Naive thymus-derived CD8-positive, alpha-beta T cell (primary cell): ENCODE measurements at places on chromosomes 7 and 10.

GRCh38 chr10:101136708-101137121, 5.6 kb downstream of the TLX1 start:
- H3K27me3 ChIP-seq = peaks cover 64% of the 10 kb centered on the region
- H3K36me3 ChIP-seq = no peaks in the 10 kb centered on the region
- no peak overlapping the region for H3K27ac ChIP-seq
- peaks cover 70% of the 10 kb centered on the region for H3K4me1 ChIP-seq

DNA sequence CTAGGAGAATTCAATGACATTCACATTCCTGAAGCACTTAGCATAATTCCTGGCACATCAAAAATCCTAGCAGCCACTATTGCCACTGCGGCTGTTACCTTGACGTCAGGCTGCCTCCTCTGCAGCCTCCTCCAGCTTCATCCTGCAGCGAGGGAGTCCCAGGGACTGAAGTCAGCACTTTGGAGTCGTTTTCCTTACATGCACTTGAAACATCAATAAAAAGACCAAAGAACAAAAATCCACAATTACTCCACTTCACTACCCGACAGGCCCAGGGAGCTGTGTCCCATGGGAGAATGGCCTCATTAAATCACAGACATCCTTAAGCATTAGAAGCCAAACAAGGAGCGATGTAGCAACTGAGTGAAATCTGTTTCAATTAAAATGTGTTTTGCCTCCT, 48.6 kb upstream of the NANOS1 start:
- no peaks in the 10 kb centered on the region for H3K4me1 ChIP-seq
- DNase-seq = no peak
- no peak overlapping the region for H3K27ac ChIP-seq
- peaks cover 28% of the 10 kb centered on the region for H3K27me3 ChIP-seq
- no peak overlapping the region for H3K4me3 ChIP-seq

- H3K36me3 ChIP-seq = no peaks in the 10 kb centered on the region
- peaks cover 14% of the 10 kb centered on the region for H3K27me3 ChIP-seq
- DNase-seq = no peak
- H3K4me1 ChIP-seq = peaks cover 7% of the 10 kb centered on the region
Measured at GRCh38 chr7:107998660-107999480, 4.1 kb downstream of the LAMB1 start.

- no peak overlapping the region for H3K27ac ChIP-seq
- no peak for DNase-seq
- H3K27me3 ChIP-seq = no peaks in the 10 kb centered on the region
Measured at GRCh38 chr10:127048630-127049029, 143.4 kb downstream of the DOCK1 start.

- no peaks in the 10 kb centered on the region for H3K36me3 ChIP-seq
- H3K4me3 ChIP-seq = no peak overlapping the region
- no peak overlapping the region for H3K27ac ChIP-seq
- no peak for DNase-seq
Measured at GRCh38 chr7:66088861-66089838, 13.5 kb downstream of the ASL start.

DNA sequence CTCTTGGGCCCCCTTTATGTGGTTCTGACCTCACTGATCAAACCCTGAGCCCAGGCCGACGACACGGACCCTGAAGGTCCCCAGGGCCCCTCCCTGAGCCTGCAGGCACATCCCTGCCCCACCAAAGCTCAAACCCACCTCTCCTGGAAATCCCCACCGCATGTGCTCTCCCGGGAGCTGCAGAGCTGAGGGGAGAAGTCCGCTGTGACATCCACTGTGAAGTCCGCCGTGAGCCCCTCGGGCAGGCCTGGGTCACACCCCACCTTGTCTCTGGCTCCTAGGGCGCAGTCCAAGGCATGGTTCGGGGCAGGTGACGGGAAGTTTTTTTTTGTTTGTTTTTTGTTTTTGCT, 100.2 kb downstream of the MICALL2 start:
- no peak for DNase-seq
- peaks cover 3% of the 10 kb centered on the region for H3K27me3 ChIP-seq
- no peaks in the 10 kb centered on the region for H3K36me3 ChIP-seq
- H3K4me1 ChIP-seq = no peaks in the 10 kb centered on the region

GRCh38 chr7:155917836-155918430, 105.7 kb upstream of the SHH start:
- no peak for DNase-seq
- no peak overlapping the region for H3K27ac ChIP-seq
- H3K4me3 ChIP-seq = no peak overlapping the region
- H3K36me3 ChIP-seq = no peaks in the 10 kb centered on the region
- H3K4me1 ChIP-seq = no peaks in the 10 kb centered on the region

GRCh38 chr10:62005687-62006086, 104.2 kb downstream of the ARID5B start:
- H3K36me3 ChIP-seq = peaks cover 26% of the 10 kb centered on the region
- no peak for DNase-seq

DNA sequence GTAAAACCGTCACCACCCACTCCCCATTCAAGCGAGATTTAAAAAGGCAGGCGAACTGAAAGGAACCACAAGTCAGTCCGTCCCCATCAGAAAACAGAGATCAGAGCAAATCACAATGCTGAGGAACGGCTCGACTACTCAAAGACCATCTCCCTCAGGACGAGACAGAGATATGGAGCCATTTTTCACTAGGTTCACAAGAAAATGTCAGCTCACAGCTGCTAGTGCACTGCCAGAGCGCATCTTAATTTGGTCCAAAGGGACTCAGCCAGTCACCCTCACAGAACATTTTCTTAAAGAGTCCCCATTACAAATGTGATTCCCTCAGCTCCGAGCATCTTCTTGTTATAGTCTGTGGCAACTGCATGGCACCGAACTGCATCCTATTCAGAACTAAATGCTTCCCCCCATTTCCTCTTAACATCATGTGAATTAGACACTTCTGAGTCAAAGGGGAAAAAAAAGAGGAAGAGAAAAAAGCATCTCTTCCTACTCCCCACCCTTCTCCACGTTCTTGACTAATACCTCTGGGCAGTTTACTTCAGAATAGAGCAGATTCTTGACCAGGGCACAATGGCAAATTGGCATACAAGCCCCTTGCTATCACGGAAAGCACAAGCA, 683.9 kb downstream of the MAGI2 start:
- H3K27me3 ChIP-seq = peaks cover 8% of the 10 kb centered on the region
- H3K4me3 ChIP-seq = no peak overlapping the region
- DNase-seq = no peak
- H3K36me3 ChIP-seq = no peaks in the 10 kb centered on the region

DNA sequence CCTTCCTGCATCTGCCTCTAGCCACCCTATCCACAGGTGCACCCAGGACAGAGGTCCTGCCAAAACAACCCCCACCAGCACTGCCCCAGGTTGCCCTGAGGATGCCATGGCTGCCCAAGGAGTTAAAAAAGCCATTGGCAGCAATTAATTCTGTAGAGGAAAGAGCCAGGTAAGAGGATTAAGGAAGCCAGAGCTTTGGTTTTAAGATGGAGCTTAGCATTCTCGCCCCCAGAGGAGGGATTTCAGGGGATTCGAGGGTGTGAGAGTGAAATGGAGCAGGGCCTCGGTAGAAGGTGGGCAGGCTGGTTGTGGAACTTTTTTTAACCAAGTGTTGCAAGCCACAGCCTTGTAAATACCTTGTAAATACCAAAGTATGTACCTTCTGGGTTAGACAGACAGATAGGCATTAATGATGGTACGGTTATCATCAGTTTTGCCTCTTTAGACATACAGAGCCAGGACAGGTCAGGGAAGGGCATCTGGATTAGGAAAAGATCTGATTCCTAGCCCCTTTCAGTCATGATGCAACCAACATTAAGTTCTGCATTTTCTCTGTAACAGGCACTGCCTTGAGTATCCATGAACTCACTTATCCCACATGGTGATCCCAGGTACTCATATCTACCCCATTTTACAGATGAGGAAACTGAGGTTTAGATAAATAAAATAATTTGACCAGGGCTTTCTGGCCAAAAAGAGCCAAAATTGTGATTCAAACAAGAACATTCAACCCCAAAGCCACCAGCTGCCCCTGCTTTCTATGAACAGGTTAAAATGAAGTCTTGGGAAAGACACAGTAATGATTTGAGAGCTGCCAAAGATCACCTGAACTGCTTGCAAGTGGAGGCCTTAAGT, 120.7 kb upstream of the PPIF start:
- no peaks in the 10 kb centered on the region for H3K36me3 ChIP-seq
- H3K27ac ChIP-seq = peak overlapping the region; percentile 17
- no peaks in the 10 kb centered on the region for H3K27me3 ChIP-seq

DNA sequence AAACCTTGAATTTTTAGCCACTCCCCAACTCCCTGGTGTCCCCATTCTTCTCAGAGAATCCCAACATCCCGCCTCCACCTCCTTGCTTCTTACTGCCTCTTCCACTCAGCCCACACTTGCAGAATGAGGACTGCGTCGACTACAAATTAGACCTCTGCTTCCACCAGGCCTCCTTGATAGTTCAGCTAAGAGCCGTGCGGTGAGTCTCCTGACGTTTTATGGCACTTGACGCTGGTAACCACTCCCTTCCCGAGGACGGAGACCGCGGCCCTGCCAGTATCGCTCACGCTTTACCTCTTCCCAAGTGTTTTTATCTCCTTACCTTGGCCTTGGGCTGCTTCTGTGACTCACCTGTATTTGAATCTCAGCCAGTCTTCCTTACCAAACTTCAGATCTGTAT, 31.1 kb downstream of the RBM17 start:
- H3K36me3 ChIP-seq = no peaks in the 10 kb centered on the region
- H3K4me3 ChIP-seq = no peak overlapping the region
- no peaks in the 10 kb centered on the region for H3K4me1 ChIP-seq
- H3K27ac ChIP-seq = peak overlapping the region; percentile 41
- DNase-seq = no peak
- no peaks in the 10 kb centered on the region for H3K27me3 ChIP-seq

DNA sequence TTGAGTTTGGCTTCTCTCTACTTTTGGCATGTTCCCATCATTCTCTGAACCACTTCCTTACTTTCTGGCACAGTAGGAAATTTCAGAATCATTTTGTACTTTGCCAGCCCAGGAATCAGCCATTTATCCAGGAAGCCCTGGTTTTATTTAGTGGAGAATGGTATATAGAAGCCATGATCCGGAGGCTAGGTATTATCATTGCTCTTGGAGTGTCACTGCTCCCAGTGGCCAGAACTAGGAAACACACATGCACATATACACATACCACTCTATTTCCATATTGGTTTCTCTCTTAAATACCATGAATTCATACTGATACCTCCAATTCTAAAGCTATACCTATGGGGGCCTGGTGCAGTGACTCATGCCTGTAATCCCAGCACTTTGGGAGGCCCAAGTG, 36.3 kb downstream of the SUFU start:
- H3K27ac ChIP-seq = no peak overlapping the region
- H3K4me1 ChIP-seq = peaks cover 18% of the 10 kb centered on the region
- no peaks in the 10 kb centered on the region for H3K27me3 ChIP-seq

GRCh38 chr10:102802920-102803534, 34.2 kb downstream of the CYP17A1 start:
- no peaks in the 10 kb centered on the region for H3K27me3 ChIP-seq
- H3K36me3 ChIP-seq = peaks cover 68% of the 10 kb centered on the region
- peak overlapping the region; percentile 46 for H3K27ac ChIP-seq

DNA sequence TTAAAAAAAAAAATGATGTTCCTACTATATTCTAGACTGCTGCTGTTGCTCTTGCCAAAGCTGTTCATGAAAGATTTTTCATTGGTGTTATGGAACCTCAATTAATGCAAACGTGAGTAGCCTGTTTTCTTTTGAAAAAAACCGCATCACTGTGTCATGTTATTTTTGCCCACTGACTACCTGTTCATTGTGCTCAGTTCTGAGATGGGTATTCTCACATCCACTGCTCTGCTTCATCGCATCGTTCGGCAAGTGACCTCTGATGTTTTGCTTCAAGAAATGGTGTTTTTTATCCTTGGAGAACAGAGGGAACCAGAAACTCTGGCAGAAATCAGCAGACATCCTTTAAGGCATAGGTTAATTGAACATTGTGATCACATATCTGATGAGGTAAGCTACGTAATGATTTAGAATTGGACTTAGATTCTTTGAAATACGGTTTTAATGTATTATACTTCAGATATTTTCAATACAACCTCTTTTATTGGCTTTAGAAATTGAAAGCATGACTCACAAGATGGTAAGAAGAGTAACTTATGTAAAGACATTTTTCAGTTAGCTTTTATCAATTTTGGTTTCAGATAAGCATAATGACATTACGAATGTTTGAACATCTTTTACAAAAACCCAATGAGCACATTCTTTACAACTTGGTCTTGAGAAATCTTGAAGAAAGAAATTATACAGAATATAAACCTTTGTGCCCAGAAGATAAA, 24.6 kb downstream of the FHIP2A start:
- H3K27ac ChIP-seq = no peak overlapping the region
- H3K4me1 ChIP-seq = no peaks in the 10 kb centered on the region
- peaks cover 50% of the 10 kb centered on the region for H3K36me3 ChIP-seq
- no peak for DNase-seq

DNA sequence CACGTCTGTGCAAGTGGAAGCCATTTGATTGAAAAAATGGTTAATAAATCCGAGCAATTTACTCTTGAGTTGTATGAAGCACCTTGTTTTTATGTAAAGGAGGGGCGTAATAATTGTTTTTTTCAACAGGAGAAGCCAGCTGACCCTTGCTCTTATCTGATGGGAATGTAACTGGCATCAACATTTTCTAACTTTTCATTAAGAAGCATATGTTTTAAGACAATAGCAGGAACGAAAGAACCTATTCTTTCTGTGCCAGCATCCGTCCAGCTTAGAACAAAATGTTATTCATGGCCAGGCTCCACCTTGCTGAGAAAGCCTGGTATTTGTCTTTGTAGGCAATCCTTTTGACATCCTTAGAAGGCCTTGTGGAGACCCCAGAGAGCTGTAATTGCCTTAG, 22.2 kb upstream of the AFAP1L2 start:
- H3K27ac ChIP-seq = no peak overlapping the region
- peaks cover 8% of the 10 kb centered on the region for H3K36me3 ChIP-seq
- peaks cover 10% of the 10 kb centered on the region for H3K4me1 ChIP-seq
- no peak for DNase-seq
- no peak overlapping the region for H3K4me3 ChIP-seq
- peaks cover 2% of the 10 kb centered on the region for H3K27me3 ChIP-seq

DNA sequence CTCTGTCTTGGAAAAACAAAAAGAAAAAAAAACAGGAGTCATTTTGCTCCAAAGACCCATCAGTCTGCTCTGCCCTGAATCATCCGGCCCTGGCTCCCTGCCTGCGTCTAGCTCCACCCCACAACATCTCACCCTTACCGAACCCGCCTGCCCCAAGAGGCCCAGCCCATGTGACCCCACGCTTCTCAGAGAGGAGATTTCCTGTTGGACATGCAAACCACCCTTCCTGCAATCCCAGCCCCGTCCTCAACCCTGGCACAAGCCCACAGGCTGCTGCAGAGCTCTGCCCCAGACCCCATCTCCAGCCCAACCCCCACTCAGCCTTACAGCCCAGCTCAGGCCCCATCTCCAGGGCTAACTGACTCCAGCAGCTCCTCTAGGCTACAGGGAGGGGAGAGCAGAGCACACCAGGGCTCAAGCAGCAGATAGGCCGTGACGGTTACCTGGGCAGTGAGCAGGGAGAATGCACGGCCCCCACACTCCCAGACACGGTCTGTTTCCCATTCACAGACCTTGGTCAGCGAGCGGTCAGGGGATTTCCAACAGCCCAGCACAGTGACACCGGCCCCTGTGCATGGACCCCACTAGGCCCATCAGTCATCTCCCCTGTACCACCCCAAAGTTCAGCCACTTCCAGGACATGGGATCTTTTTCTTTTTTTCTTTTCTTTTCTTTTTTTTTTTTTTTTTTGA, 69.9 kb upstream of the GTF2I start:
- H3K4me3 ChIP-seq = no peak overlapping the region
- no peak overlapping the region for H3K27ac ChIP-seq
- no peaks in the 10 kb centered on the region for H3K27me3 ChIP-seq
- no peaks in the 10 kb centered on the region for H3K36me3 ChIP-seq
- DNase-seq = no peak
- H3K4me1 ChIP-seq = no peaks in the 10 kb centered on the region
